Endothelial cell (in vitro differentiated cells): ENCODE measurements at places on chromosomes 7 and 10.

DNA sequence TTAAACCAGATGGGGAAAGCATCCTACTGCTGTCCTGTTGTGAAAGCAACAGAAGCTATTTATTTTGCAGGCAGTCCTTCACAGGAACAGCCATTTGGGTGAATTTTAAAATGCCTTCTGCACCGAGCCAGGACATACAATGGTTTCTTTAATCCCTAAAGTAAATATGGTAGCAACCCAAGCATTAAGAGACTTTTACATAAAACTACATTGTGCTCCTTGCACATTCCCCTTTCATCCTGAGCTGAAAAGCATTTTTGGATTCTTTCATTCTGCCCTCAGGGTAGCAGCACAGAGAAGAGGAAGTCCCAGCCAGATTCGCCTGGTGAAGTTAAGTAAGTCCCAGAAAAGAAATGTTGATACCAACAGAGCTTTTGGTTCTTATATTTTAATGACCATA, 84.0 kb upstream of the FAM3C start:
- no peak overlapping the region for H3K4me3 ChIP-seq
- H3K4me1 ChIP-seq: peaks cover 12% of the 10 kb centered on the region
- H3K36me3 ChIP-seq: no peaks in the 10 kb centered on the region
- H3K27me3 ChIP-seq: no peaks in the 10 kb centered on the region

- H3K27ac ChIP-seq: no peak overlapping the region
- peaks cover 5% of the 10 kb centered on the region for H3K4me1 ChIP-seq
- no peaks in the 10 kb centered on the region for H3K36me3 ChIP-seq
- H3K27me3 ChIP-seq: peaks cover 18% of the 10 kb centered on the region
- peak overlapping the region; percentile 89 for H3K4me3 ChIP-seq
- peak; percentile 83 for DNase-seq
Measured at GRCh38 chr10:44878706-44879530, 32.2 kb upstream of the TMEM72 start.

- no peak for DNase-seq
- H3K36me3 ChIP-seq: peaks cover 27% of the 10 kb centered on the region
- H3K27me3 ChIP-seq: peaks cover 7% of the 10 kb centered on the region
Measured at GRCh38 chr10:24262929-24263590, 54.1 kb downstream of the KIAA1217 start.

DNA sequence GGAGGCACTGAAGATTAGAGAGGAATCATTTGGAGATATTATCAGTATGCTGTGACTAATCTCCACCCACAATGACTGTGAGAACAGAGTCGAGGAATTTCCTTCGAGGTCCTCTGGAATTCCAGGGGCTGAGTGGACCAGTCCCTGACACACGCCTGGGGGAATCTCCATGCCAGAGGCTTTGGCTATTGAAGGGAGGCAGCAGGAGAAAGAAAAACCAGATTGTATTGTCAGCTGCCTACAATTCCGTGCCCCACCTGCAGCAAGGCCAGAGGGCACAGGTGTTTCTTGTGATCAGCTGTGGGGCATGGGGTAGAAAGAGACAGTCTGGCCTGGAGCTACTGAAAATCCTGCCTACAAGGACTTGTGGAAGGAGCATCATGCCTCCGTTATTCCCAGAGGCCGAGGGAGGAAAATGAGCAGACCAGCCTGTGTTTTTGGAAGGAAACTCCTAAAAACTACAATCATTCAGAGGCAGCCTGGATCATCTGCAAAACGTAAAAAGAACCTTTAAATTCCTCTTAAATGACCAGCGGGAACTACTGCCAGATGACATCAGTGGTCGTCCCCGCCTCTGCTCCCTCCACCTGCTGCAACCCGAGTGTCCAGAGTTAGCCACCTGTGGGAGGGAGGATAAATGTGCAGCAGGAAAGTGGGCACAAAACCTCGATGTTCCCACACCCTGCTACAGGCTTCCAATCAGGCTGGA, 25.4 kb upstream of the ANK3 start:
- no peak overlapping the region for H3K4me3 ChIP-seq
- DNase-seq: no peak
- no peaks in the 10 kb centered on the region for H3K4me1 ChIP-seq
- H3K27me3 ChIP-seq: peaks cover 2% of the 10 kb centered on the region
